ENCODE measurements at places on chromosomes 13 and 19.

DNA sequence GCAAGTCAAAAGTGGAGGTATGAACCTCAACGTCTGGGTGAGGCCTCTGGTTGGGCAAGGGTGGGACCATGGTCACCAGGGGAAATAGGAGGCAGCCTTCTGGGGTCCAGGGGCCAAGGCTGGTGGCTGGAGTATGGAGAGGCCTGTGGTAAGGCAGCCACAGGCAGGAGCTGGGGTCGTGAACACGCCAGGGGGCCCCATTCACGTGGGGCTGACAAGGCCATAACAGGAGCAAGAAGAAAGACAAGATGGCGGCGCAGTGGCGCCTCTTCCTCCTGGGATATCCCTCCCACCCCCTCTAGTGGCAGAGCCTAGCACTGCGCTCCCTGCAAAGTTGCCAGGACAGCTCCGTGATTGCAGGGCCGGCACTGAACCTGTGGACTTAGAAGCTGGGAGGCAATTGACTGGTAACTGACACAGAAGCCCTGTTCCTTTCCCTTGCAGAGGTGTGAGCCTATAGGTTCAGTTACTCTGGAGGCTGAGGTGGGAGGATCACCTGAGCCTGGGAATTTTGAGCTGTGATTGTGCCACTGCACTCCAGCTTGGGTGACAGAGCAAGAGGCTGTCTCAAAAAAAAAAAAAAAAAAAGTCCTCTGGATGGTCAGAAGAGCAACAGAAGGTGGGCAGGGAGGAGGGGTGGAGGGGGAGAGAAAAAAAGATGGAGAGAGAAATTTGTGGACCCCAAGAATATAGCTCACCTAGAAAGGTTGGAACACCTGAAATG lies 19.7 kb upstream of the EDDM13 start:
- peak; percentile 51 for DNase-seq

DNA sequence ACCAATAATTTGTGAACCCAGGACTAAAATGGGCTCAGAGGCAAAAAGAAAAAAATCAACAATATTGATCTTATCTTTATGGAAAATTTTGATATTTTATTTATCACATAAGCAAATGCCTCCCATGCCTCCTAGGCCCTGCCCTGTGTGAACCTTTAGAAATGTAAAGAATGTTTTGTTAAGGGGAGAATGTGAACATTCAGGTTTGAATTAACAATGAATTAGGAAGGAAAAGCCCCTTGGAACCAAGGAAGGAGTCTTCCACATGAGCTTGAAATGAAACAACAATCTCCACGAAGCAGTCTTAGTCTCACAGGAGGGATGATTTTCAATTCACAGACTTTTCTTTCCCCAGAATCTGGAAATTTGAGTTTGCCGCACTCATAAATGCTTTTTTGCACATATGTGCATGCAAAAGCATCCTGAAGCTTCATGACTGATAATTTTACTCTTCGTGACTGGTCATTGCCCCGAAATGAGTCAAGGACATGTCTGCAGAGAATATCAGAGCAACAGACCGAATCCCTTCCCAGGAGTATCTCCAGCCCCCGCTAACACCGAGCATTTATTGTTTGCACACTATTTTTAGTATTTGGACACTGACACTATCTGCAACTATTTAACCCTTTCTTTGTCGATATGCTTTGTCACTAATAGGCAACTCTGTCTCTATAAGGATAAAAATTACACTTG lies 135.2 kb downstream of the DCT start:
- no peak for DNase-seq

DNA sequence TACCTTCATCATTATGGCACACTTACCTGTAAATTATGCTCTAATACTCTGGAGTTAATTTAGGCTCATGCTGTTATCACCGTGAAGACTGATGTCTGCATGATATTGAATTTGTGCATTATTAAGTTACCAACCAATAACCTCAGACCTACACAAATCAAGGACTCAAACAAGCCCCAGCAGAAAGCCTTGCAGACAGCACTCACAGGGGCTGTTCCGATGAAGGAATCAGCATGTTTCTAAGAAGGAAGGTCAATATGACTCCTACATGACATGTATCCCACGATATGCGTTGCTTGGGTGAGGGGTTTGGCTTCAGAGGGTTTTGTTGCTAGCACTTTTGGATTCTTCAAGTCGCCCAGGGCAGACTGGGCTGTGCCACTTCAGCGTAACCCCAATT lies 1071.2 kb upstream of the SLC10A2 start:
- no peak for DNase-seq

GRCh38 chr13:100128838-100129237 lies 39.9 kb downstream of the PCCA start:
- no peak for DNase-seq

DNA sequence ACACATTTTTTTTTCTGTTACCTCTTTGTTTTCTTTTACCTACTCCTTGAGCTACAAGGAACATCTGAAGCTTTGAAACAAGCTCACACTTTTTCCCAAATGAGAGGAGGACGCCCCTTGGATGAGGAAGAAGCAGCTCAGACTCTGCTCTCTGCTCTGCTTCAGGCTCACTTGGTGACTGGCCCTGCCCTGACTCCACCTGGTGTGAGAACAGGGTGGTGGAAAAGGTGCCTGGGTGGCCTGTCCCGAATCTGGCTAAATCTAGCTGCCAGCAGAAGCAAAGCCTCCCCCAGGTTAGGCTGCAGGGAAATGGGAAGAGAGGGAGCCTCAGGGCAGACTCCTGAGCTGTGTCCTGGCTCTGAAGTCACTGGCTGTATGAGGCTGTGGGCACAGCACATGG lies 68.0 kb upstream of the CEACAM8 start:
- no peak for DNase-seq

DNA sequence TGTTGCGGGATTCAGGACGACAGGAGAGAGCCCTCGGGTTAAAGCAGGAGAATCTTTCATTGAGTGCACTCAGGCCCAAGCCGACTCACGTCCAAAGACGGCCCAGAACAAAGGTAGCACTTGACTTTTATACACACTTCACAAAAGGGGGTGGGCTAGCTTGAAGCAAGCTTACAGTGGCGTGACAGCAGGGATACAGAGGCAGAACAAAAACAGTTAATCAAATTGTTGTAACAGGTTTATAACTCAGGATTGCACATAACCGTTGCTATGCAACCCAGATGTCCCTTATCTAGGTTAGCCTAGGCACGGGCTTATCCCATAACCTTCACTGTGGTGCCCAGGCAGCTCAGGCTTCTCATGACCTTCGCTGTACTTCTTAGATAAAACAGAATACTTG lies 2.0 kb downstream of the MED25 start:
- peak; percentile 47 for DNase-seq

- no peak for DNase-seq
Observed at GRCh38 chr13:113373811-113374485, 10.0 kb upstream of the GRTP1 start.

DNA sequence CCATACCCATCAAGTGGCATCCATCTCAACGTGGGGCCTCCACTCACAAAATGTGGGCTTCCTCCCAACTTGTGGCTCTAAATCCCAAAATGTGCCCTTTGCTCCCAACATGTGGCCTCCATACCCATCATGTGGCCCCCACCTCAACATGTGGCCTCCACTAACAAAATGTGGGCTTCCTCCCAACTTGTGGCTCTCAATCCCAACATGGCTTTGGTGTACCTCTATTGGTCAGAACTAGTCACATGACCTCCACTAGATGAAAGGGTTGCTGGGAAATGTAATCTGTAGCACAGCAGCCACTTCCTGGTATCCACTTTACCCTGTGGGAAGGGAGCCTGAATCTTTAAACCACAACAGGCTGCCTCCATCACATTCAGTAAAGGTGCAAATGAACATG lies 10.1 kb upstream of the ACER1 start:
- no peak for DNase-seq

DNA sequence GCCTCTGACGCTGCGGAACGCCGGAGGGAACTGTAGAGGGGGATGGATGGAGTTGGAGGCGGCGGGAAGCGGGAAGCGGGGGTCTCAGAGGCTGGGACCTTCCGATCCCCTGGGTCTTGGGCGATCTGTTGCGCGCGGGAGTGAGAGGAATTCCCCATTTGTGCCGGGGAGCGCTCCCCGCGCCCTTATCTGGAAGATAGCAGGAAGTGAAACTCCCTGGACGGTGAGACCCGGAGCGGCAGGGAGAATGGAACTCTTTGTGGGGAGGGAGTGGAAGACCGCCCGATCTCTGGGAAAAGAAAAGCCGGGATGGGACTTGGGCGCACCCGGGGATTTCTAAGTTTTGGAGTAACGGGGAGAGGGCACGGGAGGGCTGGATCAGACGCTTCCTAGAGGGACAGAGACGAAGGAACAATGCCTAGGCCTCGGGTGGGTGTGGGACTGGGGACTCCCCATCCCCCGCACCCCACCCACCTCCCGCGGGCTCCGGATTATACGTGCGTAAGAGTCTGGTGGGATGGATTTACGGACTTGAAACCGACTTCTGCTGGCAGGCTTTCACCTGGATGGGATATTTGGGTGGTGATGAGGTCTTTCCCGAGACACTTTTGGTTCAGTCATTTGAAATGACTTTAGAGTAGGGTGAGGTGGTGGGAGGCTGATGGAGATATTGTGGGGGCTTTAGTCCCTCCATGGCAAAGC lies 495 bp downstream of the LSR start:
- no peak for DNase-seq

GRCh38 chr13:111049791-111050538 lies 65.1 kb upstream of the ARHGEF7 start:
- no peak for DNase-seq

DNA sequence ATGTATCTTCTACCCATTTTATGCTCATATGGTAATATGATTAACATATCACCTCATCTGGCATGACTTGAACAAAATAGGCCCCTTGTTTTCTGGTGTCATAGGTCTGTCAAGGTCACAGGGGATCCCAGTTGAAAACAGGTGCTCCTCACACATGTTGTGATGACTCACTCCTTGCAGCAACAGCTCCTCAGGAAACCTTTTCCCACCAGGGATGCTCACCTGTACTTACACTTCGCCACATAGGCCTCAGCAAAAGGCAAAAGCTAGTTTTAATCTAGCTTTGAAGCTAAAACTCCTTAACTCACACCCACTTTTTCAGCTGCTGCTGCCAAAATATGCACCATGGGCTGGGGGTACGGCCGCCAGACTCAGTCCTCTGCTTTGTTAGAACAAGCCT lies 110.0 kb upstream of the SOX21 start:
- DNase-seq: no peak

DNA sequence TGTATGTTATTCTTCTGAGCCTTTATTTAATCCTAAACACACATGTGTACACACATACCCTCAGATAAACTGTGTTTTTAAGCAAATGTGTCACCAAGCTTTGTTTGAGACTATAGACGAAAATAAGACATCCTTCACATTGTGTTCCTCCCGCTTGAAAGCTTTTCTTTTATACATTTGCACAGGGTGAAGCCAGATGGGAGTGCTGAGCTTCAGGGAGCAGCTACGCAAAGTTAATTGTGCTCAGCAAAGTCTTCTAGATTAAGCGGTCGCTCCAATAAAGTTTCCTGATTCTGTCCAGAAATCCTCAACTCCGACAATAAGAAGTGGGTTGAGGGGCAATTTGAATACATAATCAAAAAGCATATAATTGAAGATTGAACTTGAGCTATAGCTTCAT lies 117.2 kb upstream of the ARGLU1 start:
- DNase-seq: no peak

- no peak for DNase-seq
Observed at GRCh38 chr13:54449922-54450321, 1421.3 kb downstream of the OLFM4 start.

GRCh38 chr19:38526430-38526829 lies 91.3 kb downstream of the MAP4K1 start:
- DNase-seq: no peak

DNA sequence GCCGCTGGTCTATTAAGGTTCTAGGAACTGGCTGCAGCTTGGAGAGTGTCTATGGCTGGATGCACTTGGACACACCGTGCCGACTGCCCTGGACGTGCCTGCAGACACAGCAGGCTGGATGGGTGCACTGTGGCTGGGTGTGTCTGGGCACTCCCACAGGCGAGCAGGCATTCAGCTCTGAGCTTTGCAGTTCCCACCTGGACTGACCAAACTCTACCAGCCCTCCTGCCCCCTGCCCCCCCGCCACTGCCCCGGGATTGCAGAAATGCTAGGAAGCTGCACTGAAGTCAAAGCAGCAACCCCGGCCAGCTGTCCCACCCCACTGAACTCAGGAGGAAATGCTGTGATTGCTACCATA lies 7.0 kb upstream of the LRP3 start:
- no peak for DNase-seq

DNA sequence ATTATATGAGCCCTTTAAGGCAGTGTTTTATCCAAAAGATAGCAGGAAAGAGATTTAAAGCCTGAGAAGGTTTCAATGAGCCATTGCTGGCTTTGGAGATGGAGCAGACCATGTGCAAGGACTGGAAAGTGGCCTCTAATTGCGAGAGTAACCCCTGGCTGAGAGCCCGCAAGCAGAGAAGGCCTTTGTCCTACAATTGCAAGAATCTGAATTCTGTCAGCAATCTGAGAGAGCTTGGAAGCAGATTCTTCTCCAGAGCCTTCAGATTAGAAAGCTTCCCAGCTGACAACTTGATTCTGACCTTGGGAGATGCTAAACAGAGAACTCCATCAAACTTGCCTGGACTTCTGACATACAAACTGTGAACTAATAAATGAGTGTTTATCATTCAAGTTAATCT lies 528.7 kb upstream of the KLF12 start:
- no peak for DNase-seq

- no peak for DNase-seq
Observed at GRCh38 chr13:97134364-97135095, 87.6 kb upstream of the MBNL2 start.

- peak; percentile 56 for DNase-seq
Observed at GRCh38 chr13:27372896-27373295, 51.5 kb upstream of the GTF3A start.

GRCh38 chr19:42246143-42246921 lies 3.9 kb upstream of the GSK3A start:
- peak; percentile 38 for DNase-seq

GRCh38 chr13:110495376-110495775 lies 66.1 kb downstream of the RAB20 start:
- no peak for DNase-seq

GRCh38 chr19:48283908-48284307 lies 14.0 kb downstream of the ZNF114 start:
- no peak for DNase-seq

GRCh38 chr13:22800526-22801401 lies 380.0 kb upstream of the SGCG start:
- DNase-seq: no peak

DNA sequence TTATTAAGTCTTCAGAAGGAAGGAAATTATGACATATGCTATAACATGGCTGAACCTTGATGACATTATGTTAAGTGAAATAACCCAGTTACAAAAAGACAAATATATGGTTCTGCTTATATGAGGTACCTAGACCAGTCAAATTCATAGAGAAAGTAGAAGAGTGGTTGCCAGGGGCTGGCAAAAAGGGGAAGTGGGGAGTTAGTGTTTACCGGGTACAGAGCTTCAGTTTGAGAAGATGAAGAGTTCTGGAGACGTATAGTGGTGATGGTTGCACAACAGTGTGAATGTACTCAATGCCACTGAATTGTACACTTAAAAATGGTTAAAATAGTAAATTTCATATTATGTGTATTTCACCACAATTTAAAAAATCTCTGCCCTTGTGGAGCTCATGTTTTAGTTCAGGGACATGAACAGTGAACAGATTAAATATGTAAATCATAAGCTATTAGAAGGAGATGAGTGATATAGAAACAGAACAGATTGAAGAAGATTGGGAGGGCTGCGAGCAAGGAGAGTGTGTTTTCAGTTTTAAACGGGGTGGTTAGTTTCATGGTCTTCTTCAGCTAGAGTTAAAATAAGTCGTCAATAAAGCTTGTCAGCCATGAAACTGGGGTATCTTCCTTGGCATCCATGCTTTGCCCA lies 355.2 kb downstream of the KCNRG start:
- DNase-seq: no peak
